ENCODE measurements at places on chromosomes 7 and 10. TPM values are rescaled to one million over a fixed set of nuclear protein-coding genes. Genes with fewer than 3 reads are reported as not detected.

DNA sequence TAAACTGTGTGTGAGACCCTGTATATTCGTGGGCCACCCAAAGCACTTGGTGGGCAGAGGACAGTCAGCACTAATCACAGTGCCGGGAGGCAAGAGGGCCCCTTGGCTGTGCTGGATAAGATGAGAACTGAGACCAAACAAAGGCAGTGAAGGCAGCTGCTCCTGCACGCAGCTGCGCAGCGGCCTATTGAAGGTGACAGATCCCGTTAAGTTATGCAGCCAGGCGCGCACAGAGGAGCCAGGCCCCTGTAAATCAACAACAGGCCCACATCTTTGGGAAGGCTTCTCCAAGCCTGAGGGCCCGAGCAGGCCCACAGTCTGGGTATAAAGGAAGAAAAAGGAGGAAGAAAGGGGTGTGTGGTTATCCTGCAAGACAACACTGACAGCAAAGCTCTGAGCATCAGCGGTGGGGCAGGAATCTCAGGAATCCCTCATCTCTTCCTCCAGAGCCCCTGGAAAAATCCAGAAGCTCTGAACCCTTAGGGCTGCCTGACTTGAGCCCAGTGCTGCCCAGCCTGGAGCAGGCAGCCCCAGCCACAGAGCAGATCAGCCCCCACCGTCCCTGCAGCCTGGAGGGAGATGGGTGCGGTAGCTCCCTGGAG lies 154.2 kb downstream of the ARHGAP12 start:
- H3K4me3 ChIP-seq, result no peak overlapping the region

DNA sequence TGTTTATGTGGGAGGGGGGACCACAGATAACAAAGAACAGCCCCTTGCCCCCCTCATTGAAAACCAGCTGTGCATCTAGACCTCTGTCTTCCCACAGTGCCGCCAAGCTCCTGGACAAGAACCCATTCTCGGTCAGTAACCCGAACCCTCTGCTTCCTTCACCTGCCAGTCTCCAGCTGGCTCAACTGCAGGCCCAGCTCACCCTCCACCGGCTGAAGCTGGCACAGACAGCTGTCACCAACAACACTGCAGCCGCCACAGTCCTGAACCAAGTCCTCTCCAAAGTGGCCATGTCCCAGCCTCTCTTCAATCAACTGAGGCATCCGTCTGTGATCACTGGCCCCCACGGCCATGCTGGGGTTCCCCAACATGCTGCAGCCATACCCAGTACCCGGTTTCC lies 91.0 kb upstream of the PDCD4 start:
- no peaks in the 10 kb centered on the region for H3K27me3 ChIP-seq
- H3K27ac ChIP-seq, result no peak overlapping the region
- no peak overlapping the region for H3K4me3 ChIP-seq

GRCh38 chr7:128011131-128011661 lies 20.0 kb downstream of the LRRC4 start:
- no peaks in the 10 kb centered on the region for H3K27me3 ChIP-seq
- no peak for DNase-seq

DNA sequence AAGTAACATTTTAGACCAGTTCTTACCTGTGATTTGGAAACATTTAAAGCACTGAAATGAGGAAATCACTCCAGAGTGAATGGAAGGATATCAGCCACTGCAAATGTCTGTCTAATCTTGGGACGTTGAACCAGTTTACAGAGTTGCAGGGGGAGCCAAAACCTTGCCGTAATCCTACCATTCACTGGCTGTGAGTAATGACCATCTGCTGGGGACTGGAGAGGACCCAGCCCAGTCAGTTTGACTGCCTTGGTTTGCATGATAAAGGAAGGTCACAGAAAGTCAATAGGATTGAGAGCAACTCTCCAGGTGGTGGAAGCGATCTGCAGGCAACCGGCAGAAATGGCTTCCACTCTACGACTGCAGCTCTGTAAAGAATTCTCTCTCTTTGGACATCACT lies 167.2 kb downstream of the AKR1D1 start:
- no peak overlapping the region for H3K27ac ChIP-seq
- H3K36me3 ChIP-seq, result no peaks in the 10 kb centered on the region
- no peaks in the 10 kb centered on the region for H3K27me3 ChIP-seq
- no peaks in the 10 kb centered on the region for H3K4me1 ChIP-seq

DNA sequence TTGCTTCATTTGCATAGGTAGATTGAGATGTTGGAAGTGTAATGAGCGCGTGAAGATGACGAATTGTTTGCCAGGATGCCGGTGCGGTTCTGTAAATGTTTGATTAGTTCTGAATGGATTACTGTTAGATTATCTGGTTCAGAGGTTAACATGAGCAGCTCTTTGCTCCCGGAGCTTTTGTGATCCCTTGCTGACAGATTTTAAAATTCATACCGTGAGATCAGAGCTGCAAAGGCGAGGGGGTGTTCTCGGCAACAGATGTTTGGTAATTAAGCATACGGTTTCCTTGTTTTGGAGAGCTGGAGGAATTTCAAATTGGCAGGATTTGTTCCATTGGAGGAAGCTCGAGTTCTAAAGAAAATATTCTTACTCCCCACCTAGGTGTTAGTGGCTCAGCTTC lies 237.8 kb upstream of the GPR26 start:
- no peaks in the 10 kb centered on the region for H3K36me3 ChIP-seq
- H3K27me3 ChIP-seq, result no peaks in the 10 kb centered on the region
- no peak for DNase-seq
- H3K27ac ChIP-seq, result no peak overlapping the region
- H3K4me3 ChIP-seq, result no peak overlapping the region

GRCh38 chr10:62653254-62653653 lies 151.3 kb upstream of the ADO start:
- H3K4me1 ChIP-seq, result no peaks in the 10 kb centered on the region
- no peak for DNase-seq
- no peaks in the 10 kb centered on the region for H3K36me3 ChIP-seq
- H3K27ac ChIP-seq, result no peak overlapping the region

- H3K4me3 ChIP-seq, result no peak overlapping the region
- no peak for DNase-seq
- H3K4me1 ChIP-seq, result peaks cover 3% of the 10 kb centered on the region
- H3K27ac ChIP-seq, result no peak overlapping the region
- no peaks in the 10 kb centered on the region for H3K27me3 ChIP-seq
These were observed 24.5 kb upstream of the TTYH3 start for GRCh38 chr7:2607122-2607922.

DNA sequence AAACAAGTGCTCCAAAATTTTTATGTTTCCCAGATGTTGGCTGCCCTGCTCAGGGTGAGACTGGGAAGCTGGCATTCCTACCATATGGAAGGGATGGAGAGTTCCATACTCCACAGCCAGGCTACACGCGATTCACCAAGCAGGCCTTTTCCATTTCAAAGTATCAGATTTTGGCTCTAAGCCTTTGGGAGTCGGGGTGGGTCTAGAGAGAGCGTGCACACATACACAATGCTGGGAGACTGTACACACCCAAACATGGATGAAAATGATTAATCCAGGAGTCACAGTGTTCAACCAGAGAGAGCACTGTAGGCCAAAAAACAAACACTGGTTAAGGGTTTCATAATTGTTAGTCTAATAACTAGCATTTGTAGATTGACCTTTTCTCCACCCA lies 295.0 kb downstream of the BICC1 start:
- H3K36me3 ChIP-seq, result no peaks in the 10 kb centered on the region
- no peak overlapping the region for H3K4me3 ChIP-seq
- H3K4me1 ChIP-seq, result no peaks in the 10 kb centered on the region
- no peak for DNase-seq
- no peak overlapping the region for H3K27ac ChIP-seq
- H3K27me3 ChIP-seq, result no peaks in the 10 kb centered on the region

DNA sequence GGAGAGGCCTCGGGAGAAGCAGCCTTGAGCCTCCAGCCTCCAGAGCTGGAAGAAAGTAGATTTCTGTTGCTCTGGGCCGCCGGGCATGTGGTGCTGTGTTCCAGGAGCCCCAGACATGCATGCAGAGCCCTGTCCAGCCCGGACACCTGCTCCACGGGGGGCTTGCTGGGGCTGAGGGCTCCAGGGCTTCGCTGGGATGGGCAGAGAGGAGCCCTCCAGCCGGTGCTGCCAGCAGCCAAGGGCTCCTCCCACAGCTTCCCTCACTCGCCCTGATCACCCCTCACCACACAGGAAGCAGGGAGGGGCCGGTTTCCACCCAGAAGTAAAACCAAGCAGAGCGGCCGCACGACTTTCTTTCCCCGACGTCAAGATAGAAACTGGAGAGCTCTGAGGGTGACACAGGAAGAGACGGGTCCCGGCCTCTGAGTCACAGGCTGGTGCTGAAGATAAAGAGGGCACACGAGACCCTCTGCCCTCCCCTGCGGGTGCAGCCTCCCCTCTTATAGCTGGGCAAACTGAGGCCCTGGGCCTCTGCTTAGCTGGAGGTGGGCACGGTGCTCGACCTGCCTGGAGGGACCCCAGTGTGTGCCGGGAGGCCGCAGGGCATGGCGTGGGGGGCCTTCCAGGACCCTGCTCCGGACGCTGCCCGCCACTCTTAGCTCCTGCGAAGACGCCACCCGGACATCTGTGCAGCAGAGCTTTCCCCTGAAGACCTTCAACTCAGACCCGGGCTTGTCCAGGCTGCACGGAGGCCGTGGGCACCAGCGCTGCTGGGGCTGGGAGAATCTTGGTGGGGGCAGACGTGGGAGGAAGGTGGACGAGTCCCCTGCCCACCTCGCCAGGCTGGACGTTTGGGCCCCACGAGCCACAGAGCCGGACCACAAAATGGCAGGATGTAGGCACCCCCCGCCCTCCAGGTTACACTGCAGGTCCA lies 31.1 kb downstream of the ADAP1 start:
- DNase-seq, result no peak
- no peaks in the 10 kb centered on the region for H3K27me3 ChIP-seq
- no peak overlapping the region for H3K27ac ChIP-seq
- H3K4me3 ChIP-seq, result no peak overlapping the region
- H3K36me3 ChIP-seq, result no peaks in the 10 kb centered on the region

SLC16A12 gene
- total RNA-seq, result not detected

UTF1 gene
- total RNA-seq, result not detected

SORBS1 gene
- total RNA-seq, result 3.4 TPM

FRMPD2 gene
- 0.30 TPM for total RNA-seq

ZNF22 gene
- total RNA-seq, result 13.5 TPM

All from HCT116 (cell line).